ENCODE measurements at places on chromosomes 12 and 14.
A peak's percentile ranks its signal among the peaks of the same experiment; 100 is the strongest.

DNA sequence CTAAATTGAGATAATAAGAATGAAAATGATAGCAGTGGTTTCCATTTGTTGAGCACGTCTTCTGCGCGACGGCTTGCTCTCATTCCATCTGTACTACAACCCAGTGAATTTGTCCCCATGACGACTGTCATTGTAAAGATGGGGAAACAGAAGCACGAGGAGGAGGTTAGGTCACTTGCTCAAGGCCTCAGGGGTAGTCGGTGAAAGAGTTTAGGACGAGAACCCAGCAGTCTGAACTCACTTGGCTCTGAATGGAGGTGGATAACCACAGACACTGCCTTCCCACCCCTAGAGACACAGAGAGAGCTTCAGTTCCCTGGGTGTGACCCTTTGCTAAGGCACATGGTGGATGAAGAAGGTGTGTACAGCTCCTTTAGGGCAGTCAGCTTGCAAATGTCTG, 30.9 kb upstream of the PLEKHG3 start:
- DNase-seq = no peak

DNA sequence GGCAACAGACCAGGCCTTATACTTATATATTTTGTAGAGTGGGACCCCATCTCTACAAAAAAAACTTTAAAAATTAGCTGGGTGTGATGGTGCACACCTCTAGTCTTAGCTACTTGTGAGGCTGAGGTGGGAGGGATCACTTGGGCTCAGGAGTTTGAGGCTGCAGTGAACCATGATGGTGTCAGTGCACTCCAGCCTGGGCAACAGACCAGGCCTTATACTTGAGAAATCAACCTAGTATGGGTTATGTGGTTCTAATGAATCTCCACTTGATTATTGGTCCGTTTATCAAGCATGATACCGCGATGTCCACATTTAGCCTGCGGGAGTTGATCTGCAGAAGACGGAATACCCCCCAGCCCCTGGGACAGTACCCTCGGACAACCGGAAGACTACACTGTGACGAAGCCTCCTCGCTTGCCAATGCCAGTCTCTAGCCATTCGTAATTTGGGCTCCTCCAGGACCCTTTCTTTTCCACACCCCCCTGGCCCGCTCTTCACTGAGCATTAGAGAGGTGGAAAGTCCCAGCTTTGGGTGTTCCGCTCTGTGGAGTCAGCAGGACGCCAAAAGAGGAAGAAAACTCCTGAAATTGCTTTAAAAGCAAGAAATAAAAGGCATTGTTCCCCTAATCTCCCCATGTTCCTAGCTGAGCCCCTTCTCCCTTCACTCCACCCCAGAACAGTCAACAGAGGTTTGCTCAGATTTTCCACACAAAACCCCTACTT, 19.4 kb downstream of the LTBP2 start:
- peak; percentile 93 for DNase-seq

DNA sequence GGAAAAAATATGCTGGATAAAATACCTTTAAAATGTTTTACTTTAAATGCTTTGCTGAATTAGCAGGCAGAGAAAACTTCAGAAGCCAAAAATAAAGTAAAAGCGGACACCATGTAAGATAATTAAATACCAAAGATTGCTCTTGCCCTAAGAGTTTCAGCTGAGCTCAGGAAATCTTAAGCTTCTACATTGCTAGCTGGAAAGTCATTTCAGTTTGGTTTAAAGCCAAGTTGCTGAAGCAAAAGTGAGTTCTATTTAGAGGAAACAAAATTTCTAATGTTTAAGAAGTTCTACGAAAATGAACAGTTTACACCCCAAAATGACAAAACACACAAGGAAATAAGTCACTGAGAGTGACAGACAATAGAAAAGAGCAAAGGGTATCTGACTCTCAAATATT, 310.0 kb downstream of the ADAMTS20 start:
- no peak for DNase-seq

- DNase-seq = no peak
These were observed 51.9 kb downstream of the SUSD6 start for GRCh38 chr14:69663300-69663643.

DNA sequence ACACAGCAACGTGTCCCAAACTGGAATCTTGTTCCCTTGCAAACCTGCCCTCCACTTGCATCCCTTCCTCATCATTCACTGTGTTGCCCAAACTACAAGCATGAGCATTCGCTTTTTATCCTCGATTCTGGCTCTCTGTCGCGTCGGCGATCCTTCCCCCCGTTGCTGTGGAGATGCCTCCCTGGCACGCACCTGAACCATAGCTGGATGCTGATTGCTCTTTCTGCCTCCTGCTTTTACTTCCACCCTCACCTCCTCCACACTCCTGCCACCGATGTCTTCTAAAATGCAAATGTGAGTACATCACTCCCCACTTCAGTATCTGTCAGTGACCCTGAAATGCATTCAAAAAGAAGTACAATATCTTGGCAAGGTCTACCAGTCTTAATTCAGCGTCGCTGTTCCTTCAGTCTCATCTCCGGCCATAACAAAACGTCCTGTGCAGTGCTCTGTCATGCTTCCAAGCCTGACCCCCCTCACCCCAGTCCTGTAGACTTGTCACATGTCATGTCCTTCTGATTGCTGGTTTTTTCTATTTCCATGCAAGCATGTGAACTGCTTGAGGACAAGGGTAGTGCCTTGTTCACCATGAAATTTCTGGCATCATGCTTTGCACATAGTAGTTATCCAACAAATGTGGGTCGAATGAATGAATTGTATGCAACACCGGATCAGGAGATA, 2.5 kb upstream of the PPP2R5C start:
- no peak for DNase-seq

DNA sequence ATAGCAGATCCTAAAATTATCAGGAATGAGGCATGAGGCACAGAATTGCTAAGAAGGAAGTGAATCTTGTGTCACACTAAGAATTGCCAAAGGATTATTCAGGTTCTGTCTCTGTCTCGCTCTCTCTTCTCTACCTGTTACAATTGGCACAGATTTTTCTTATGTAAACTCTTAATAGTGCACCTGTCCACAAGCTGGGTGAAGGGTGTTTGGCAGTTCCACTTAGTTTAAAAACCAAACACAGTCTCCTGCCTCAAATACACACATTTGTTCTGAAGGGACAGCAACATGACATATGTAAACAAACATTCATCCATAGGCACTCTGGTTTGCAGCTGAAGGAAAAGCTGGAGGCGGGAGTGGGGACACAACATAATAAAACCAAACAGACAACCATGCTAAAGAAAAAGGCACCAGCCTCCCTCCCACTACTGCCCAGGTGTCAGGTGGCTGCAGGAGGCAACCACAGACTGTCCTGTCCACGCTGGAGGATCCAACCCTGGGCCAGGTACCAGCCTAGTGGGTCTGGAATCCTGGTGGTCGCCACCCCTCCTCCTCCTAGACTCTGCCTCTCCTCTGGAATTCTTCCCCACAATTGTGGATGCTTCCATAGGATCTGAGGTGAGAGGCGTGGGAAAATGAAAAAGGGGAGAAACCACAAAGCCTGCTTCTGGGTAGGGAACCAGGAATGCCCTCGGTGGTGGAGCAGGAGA, 81.2 kb downstream of the TMEM260 start:
- no peak for DNase-seq

DNA sequence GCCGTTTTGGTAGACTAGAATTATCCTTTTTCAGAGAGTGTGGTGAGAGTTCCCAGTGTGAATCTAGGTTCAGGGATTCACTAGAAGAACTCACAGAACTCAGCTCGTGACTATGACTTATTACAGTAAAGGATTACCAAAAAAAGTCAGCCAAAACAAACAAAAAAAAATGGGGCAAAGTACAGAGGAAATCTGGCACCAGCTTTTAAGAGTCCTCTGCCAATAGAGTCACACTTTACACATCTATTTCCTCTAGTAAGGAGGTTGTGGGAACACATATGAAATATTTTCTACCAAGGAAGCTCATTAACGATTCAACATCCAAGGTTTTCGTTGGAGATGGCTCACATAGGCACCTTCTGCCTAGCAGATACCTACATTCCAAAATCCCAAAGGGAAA, 28.2 kb downstream of the TSPAN19 start:
- no peak for DNase-seq

DNA sequence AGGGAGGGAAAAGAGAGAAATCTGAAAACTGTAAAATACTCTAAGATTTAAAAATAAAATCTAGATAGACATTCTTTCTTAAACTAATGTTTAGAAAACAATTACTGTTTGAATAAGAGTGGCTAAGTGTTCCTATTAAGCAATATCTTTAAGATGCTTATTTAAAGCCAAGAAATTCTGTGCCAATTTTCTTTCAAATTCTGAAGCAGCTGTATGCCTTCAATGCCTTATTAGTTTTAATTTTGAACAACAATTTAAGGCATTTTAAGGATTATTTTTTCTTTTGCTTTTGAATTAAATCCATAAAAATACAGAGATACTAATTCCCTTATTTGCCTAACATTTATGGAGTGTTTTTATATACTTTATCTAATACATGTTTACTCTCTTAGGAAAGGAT, 50.3 kb upstream of the KITLG start:
- no peak for DNase-seq

DNA sequence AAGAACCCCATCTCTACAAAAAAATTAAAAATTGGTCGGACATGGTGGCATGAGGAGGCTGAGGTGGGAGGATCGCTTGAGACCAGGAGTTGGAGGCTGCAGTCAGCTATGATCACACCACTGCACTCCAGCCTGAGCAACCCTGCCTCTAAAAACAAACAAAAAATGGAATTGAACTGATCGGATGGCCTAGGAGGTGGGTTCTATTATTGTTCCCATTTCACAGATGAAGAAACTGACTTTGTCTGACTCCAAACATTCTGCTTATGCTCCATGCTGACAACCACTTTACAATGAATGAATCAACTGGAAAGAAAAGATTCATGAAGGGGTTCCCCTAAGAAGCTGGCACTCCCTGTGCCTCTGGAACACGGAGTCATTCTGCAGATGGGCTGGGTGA, 47.3 kb downstream of the TRPV4 start:
- DNase-seq = no peak

- DNase-seq = no peak
These were observed 11.9 kb upstream of the FKBP11 start for GRCh38 chr12:48937170-48937569.

DNA sequence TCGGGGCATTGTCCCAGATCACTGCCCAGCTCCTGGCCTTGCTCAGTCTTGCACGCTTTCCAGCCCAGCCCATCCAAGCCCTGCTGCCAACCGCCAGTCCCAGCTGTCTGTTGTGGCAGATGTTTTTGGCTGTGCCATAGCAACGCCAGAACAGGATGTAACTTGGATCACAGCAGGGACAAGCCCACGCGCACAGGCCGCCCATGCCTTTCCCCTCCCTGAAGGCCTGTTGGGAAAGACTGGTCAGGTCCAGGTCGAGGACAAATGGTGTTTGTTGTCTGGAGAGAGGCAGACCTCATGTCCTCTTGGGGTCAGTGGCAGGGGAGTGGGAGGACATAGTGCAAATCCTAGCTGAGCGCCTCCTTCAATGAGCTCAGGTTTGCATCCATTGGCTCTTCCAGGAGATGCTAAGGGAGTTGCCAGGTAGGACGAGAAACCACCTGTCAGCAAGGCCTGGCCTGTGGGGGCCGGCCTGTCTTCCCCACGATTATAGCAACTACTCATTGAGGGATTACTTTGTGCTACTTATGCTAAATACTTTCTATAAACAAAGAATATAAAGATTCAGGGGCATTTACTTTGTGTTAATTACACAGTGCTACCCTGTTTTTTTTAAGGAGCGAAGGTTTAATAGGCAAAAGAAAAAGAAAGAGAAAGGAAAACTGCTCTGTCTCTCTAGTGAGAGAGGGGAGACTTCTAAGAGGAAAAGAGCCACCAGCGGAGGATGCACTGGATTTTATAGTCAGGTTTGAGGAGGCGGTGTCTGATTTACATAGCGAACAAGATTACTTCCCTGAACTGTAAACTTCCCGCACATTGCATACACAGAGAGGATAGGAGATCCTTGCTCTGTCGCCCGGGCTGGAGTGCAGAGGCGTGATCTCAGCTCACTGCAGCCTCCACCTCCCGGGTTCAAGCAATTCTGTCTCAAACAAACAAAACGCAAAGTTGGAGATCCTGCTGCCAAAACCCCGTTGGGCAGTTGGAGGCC, 42.8 kb upstream of the CORO1C start:
- peak; percentile 31 for DNase-seq

DNA sequence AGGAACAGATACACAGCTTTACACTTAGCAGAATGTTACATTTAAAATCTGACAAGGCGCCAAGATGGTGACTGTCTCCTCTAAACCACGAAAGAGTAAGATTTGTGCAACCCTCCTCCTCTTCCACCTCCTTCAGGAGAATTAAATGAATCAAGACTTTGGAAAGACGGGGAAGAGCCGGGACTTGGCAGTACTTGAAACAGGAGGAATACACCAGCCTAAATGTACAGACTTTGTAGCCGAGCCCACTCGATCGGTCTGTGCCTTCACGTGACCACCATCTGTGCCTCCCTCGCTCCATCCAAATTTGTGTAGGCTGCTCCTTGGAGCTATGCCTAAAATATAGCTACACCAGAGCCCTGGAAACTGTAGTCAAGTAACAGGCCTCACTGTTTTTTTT, 38.3 kb downstream of the SSPN start:
- no peak for DNase-seq

- DNase-seq = no peak
These were observed 28.2 kb upstream of the TMEM233 start for GRCh38 chr12:119565404-119565803.

DNA sequence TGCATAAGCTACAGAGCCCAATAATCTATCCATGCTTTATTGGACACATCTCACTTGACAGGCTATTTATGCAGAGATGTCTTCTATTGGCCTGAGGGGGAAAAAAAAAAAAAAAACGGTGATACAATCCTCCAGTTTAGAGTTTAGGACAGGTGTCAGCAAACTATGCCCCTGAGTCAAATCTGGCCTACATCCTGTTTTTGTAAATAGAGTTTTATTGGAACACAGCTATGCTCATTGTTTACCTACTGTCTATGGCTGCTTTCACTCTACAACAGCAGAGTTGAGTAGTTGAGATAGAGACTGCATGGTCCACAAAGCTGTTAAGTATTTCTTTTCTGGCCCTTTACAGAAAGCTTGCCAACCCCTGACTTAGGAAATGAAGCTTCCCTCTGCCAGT, 403.1 kb downstream of the C12orf75 start:
- DNase-seq = no peak

- peak; percentile 80 for DNase-seq
These were observed 18.8 kb upstream of the GAS2L3 start for GRCh38 chr12:100554608-100555077.

DNA sequence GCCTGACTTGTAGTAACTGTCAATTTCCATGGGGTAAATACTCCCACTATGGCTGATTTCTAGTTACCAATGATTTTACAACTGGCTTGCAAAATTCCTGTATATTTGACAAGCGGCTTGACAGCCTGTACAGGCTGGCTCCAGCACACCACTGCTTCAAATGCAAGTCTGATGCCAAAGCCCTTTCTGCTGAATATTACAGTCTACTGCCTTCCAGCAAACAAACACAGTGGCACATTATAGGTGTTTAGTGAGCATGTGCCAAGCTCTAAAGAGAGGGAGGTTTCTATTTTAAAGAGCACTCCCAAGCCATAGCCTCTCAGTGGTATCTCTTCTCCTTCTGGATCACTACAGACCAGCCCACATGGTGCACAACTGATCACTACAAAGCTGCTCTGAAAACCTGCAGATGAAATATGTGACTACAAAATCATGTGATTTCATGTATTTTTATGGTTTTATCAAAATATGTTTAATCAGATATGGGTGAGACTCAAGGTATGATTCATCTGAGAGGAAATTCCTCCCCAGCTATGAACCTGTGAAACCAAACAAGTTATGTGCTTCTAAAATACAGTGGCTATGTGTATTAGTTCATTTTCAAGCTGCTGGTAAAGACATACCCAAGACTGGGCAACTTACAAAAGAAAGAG, 101.5 kb downstream of the RPAP3 start:
- DNase-seq = no peak

- no peak for DNase-seq
These were observed 145.3 kb downstream of the SLC5A8 start for GRCh38 chr12:101064721-101065120.
